ENCODE measurements at places on chromosomes 7 and 10.

DNA sequence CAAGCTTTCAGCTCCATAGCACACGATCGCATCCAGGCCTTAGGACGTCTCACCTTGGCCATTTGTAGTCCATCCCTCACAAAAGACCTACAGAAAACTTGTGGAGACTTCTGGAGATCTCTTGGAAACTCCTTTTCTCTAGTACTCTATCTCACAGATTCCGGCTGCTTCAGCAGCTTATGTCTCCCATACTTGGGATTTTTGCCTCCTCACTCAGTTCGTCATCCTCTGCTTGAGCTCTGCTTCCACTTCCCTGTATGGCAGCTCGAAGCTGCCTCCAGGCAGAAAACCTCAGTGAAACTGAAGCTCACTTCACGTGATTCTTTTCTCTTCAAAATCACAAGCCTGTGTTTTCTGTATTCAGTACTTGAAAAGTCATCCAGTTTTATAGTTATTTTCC, 178.7 kb upstream of the GDF10 start:
- DNase-seq = no peak

DNA sequence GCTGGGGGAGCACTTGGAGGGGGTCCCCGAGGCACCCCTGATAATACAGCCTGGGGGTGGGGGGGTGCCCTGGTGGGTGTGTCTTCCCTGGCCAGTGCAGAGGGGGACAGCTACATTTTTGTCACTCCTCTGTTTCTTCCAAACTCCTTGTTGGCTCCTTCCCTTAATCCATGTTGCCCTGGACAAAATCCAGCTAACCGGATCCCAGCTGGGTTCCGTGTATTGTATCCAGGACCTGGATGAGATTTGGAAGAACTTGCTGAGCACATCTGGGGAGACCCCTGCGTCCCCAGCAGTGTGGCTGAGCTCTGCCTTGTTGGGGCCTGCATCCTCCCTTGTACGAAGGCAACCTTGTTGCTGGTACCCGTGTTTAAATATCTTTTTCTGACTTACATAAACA, 86.8 kb upstream of the BTBD16 start:
- DNase-seq = no peak

GRCh38 chr7:136919820-136920219, 51.4 kb downstream of the CHRM2 start:
- no peak for DNase-seq

- no peak for DNase-seq
Observed at GRCh38 chr7:504221-505111, 15.2 kb downstream of the PDGFA start.

GRCh38 chr10:111297351-111297848, 220.6 kb downstream of the ADRA2A start:
- no peak for DNase-seq

GRCh38 chr10:13684252-13684791, 97.6 kb downstream of the PRPF18 start:
- DNase-seq = no peak

DNA sequence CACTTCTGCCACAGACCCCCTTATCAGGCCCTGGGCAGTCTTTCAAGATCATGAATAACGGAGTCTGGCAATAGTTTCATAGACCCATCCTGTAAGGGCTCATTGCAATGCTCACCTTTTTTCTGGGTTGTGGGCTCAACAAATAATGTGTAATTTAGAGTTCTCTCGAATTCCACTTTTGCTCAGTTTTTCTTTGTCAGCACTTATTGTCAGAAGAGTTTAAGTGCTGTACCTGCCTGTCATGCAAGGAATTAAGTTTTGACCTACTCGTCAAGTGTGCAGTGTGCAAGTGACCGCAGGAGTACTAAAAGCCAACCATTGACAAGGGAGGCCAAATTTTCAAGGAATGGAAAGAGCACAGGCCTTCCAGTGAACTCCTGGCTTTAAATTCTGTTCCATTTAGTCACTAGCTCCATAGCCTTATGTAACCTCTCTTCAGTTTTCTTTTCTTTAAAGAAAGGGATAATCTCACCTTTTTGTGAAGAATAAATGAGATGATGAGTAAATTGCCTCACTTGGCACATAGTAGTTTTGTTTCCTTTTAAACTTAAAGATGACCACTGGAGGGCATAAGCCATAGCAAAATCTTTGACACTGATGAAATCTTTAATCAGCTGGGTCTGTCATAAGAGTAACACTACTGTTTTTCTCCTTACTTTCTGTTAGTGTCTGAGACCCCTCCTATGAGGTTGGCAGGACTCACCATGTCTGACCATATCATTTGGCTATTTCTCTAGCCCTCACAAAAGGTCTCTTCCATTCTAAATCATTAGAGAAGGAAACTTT, 313.3 kb downstream of the TYW1 start:
- no peak for DNase-seq

- DNase-seq = no peak
Observed at GRCh38 chr10:30823651-30824050, 194.1 kb upstream of the LYZL2 start.

- DNase-seq = no peak
Observed at GRCh38 chr10:77007834-77008233, 629.8 kb downstream of the KCNMA1 start.

DNA sequence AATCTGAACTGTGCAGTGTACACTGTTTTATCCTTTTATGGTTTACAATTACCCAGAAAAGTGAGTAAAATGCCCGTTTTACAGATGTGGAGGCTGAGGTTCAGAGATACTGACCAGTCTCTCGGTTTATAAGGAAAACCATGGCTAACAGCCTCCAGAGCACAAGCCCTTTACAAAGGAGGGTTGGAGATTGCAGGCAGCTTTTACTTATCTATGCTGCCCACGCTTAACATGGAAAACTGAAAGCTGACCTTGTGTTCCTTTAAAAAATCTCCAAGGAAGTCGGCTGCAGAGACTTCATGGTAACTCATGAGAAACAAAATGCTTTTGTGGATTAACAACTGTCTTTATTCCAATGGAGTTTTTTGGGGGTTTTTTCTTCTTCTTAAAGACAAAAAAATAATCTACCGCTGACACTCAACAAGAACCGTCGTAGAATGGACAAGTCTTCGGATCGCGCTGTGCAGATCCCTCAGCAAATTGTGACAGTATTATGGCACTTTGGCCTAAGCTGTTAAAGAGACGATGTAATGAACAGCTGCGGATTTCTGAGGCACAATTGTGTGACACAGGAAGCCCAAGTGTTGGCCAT, 654 bp upstream of the SLF2 start:
- DNase-seq = no peak

DNA sequence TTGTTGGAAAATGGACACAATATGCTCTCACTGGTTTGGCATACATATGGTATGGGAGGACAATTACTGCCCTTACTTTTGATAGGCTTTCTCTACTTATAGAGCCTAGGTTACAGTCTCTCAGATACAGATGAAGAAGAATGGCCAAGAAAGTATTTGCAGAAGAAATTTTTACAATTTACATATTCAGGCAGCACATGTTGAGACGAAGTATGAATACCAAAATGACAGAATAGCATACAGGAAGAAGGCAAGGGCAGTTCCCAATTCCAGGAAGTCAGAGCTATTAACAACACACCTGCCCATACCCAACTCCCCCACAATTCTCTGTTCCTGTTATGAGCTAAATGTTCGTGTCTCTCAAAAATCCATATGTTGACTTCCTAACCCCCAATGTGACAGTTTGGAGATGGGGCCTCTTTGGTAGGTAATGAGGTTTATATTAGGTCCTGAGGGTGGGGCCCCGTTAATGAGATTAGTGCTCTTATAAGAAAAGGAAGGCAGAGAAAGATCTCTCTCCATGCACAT, 67.8 kb downstream of the DOCK4 start:
- DNase-seq = no peak

DNA sequence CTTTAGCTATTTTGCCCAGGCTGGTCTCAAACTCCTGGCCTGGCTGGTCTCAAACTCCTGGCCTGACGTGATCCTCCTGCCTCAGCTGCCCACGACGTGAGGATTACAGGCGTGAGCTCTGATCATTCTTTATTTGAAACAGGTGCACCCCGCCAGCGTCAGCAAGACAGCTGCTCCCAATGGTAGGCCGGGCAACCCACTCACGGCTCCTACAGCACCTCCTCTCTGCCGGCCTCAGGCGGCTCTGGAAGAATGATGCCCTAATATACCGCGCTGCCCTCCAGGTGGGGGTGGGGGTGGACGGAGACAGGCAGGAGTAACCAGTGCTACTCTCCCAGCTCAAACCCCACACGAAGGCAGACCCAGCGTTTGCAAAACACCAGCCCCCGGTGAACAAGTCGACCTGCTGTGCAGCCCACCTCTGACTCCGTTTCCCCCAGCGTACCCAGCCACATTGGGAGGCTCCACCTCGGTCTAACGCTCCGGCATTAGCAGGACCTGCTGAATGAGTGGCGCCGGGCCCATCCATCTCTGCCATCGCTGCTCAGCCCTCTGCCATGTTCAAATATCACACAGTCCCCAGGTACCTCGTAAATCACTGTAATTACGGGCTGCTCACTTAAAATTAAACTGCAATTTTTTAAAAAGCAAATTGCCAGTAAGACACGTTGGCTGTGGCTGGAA, 148.6 kb downstream of the ELFN1 start:
- no peak for DNase-seq

DNA sequence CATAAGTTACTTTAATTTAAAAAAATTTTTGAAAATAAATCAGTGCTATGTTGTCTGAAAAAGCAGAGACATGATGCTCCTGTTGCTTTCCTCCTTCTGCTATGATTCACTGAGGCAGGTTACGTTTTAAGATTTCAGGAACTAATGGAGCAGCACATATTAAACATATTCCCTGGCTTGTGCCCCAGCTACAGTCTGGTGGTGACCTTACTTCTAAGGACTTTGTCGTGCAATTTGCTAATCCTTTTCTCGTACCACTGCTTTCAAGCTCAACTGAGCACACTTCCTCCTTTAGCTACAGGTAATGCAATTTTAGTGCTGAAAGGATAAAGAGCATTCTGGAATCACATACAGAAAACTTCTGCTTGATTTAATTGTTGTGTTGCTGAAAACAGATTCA, 16.2 kb upstream of the PRR15 start:
- no peak for DNase-seq

GRCh38 chr7:137873524-137873923, 26.8 kb upstream of the DGKI start:
- DNase-seq = no peak

DNA sequence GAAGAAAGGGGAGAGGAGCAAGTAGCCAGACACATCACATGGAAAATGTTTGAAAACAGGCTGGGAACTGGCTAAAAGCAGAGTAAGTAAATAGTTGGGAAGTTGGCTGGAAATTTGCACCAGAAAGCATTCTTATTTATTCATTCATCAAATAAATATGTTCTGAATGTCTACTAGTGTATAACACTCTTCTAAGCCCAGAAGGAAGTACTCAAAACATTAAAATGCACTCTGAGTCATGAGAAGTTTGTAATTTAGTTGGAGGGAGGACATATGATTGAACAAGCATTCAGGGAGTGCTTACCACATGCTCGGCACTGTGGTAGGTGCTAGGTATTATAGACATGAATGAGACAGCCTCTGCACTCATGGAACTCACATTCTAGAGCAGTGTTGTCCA, 37.0 kb upstream of the CNNM1 start:
- no peak for DNase-seq

DNA sequence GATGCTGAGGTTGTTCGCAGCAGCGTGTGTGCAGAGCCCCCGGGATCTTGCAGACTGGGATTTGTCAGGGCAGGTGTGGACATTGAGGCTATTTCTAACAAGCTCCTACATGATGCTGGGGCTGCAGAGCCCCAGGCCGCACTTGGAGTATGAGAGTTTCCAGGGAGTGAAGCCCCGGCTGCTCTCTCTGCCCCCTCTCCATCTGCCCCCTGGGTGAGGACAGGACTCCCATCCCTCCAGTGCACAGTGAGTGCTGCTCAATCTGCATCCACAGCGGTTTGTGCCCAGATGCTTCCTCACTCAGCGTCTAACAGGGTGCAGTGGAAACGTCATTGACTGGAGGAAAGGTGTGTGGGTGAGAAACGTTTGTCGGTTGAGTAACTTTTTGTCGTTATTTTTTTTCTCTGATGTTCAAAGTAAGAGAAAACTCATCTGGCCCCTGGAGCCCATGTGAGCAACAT, 25.3 kb downstream of the IL2RA start:
- DNase-seq = peak; percentile 39

DNA sequence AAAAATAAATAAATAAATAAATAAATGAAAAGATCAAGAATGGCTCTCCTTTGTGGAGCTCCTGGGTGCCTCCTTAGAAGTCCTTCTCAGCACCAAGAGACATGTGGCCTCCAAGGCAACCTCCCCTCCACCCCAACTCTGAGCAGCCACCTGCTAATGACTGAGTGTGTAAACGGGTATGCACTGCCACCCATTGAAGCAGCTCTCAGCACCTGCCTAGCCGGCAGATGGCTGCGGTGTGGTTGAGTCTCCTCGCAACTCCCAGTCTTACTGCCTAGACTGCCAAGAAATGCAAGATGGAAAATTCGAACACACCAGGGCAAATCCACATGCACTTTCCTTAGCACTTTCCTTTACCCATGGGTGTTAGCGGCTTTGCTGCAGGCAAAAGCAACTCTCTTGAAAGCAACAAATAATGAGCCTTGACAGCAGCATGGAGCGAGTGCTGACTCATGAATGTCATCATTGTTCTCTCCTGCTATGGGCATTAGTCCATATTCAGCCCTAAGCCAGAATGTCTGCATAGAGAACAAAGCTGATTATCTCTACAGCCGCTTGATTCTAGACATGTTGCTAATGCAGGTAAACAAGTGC, 913.9 kb upstream of the AUTS2 start:
- no peak for DNase-seq

- no peak for DNase-seq
Observed at GRCh38 chr7:12703881-12704280, 16.4 kb downstream of the ARL4A start.

DNA sequence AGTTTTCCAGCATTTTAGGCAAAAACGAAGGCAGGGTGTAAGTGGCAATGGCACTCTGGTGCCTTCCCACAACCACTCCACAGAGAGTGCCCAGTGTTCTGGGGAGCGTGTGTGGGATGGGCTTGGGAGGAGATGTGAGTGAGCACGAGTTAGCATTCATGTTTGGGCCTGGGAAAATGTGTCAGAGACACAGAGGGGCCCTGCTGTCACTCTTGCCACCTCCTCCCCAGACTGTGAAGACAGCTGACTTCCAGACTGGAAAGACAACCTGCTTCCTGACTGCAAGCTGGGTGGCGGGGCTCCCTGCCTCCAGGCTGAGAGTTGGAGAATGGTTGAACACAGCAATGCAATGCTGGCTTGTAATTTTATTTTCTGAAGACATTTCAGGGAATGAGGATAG, 454.5 kb upstream of the ZMIZ1 start:
- no peak for DNase-seq

DNA sequence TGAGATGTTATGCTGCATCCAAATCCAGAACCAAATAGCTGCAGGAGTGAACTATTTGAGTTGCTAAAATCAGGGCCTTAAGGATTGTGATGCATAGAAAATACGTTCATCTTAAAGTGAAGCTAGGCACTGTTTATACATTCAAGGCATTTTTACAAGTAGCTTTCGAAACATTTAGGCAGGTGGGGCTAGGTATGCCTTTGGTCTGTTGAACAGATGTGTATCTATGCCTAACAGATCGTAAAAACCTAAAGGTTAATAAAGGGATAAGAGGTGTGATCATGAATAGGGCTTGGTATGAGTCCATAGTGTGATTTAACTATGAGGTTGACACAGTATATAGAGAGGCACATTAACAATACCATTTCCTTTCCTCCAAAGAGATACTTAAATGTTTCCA, 262.5 kb downstream of the SEMA3D start:
- DNase-seq = no peak

Measured in stimulated activated CD4-positive, alpha-beta T cell treated with anti-CD3 and anti-CD28 coated beads, Interleukin-2, amount 100 ng/mL, for 4 hours (primary cell).